Astrocyte of the cerebellum (primary cell): ENCODE measurements at places on chromosomes 7 and 10.

GRCh38 chr10:13420532-13421307 is 72.6 kb upstream of the SEPHS1 start:
- DNase-seq: no peak

DNA sequence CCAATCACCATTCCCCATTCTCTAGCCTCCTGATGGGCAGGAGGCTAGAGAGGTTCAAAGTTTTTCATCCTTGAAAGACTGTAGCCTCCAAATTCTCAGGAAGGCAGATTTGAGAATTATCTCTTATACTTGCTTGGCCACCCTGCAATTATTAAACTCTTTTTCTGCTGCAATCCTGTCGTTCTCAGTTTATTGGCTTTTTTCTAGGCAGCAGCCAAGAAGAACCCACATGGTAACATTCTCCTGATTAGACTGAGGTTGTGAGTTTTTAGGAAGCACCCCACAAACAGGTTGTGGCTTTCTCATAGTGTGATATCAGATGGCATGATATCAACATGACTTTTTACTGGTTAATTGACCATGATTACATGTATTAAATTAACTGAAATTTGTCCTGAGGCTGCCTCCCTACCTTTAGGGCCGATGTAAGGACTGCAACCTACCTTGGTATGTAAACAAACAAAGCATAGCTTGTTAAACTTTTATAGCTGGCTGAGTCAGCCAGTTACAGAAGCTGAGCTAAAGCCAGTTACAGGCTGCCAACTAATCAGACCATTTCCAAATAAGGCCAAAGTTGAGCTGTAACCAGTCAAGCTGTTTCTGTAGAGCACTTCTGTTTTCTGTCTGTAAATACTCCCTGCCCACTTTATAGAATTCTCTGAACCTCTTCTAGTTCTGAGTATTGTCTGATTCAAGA is 3.2 kb upstream of the ZNF248 start:
- DNase-seq: no peak

DNA sequence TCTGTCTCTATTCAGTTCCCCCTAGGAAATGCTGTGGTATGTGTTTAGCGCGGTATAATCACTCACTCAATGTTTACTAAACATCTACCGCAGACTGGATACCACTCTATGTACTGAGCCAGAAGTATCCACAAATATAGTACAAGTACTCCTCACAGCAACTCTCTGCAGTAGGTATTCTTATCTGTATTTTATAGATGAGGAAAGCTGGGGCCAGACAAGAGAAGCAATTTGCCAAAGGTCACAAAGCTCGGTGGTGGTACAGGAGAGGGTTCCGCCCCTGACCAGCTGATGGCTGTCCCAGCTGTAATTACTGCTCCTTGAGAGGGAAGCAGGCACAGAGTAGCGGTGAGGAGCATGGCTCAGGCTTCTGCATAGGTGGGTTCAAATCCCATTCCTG is 184.1 kb downstream of the DOCK4 start:
- no peak for DNase-seq

DNA sequence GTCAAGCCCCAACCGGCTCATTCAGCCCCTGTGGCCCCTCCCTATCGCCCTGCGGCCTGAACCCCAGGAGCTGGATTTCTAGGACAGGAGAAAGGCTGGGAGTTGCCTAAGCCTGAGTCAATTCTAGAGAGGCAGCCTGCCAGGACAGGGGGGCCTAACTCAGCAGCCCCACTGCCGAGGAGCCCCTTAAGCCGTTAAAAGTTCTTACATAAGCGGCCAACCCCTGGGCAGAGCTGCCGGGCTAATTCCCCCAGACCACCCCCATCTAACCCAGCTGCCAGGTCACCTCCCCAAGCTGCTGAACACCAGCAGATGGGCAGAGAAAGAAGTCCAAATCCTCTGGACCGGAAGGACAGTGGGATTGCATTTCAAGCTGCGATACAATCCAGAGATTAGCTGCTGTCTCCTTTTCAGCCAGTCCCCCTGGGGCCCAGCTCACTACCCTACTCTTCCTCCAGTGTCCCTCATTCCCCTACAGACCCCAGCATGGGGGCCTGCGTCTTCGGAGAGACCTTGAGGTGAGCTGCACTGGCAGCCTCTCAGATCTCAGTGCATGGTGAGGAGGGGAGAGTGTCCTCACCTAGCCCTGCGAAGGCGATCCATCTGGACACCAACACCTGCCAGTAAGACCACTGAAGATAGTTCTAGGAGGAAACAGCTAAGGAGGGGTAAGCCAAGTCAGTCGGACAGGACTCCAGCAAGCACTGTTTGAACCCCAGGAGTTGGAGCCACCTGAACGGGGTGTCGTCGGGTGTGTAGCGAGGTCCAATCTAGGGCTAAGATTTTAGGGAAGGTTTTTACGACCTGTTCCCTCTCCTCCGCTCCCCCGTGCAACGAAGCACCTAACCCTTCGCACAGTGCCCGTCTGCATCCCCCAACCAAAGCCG is 830 bp downstream of the IMPDH1 start:
- DNase-seq: no peak

- DNase-seq: no peak
Measured at GRCh38 chr10:84938117-84938905, 609.9 kb downstream of the CCSER2 start.

- DNase-seq: no peak
Measured at GRCh38 chr10:209357-209756, 74.1 kb downstream of the ZMYND11 start.

DNA sequence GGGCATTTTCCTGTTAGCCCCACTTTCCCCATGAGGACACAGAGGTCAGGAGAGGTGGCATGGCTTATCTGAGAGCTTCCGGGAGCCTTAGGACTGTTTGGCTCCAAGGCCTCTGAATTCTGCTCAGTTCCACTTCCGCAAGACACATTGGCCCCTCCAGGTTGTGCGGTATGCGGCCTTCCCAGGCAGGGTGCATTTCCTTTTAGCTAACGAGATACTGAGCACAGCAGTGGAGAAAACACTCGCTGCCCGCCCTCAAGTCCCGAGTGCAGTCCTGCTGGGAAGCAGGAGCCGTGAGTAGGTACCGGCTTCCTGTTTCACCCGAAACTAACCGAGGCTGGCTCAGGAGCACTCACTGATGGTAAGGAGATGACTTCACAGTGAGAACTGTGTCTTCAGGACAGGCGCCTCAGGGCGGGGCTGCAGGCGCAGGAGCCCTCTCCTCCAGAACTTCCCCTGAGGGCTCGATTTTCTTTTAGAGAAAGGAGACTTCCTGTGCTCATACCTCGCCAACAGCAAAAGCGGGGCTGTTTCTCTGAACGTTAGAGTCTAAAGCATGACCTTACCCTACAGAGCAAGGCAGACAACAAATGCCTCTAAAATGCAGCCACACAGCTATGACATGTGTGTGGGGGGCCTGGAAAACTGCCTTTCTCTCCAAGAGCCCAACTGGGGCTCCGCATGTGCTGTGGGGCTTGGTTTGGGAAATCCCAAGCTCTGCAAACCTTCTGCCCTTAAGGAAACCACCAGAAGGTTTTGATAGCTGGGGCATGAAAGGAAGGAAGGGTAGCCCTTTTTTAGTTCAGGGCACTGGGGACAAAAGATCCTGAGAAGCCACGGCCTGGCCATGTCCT is 25.9 kb downstream of the RGS10 start:
- DNase-seq: no peak
